ENCODE measurements at places on chromosomes 4 and X.
A peak's percentile ranks its signal among the peaks of the same experiment; 100 is the strongest.

- DNase-seq = no peak
Observed at GRCh38 chr4:105843941-105844340, 51.3 kb upstream of the NPNT start.

- no peak for DNase-seq
Observed at GRCh38 chrX:47498411-47498810, 15.4 kb upstream of the ZNF41 start.

DNA sequence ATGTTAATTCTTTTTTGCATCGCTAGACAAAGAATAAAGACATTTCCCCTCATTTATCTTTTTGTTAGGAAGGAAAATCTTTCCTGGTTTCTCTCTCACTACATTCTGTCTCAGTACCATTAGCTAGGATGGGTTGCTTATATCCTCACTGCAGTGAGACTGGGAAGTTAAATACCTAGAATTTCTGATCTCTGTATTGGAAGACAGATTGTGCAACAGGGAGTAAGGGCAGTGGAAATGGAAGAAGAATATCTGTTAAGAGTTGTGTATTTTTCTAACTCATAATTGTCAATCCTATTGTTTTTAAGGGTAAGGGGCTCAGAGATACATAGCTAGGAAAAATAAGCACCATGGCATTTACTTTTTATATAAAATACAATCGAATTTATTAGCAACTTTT lies 19.6 kb downstream of the PTPN13 start:
- no peak for DNase-seq

DNA sequence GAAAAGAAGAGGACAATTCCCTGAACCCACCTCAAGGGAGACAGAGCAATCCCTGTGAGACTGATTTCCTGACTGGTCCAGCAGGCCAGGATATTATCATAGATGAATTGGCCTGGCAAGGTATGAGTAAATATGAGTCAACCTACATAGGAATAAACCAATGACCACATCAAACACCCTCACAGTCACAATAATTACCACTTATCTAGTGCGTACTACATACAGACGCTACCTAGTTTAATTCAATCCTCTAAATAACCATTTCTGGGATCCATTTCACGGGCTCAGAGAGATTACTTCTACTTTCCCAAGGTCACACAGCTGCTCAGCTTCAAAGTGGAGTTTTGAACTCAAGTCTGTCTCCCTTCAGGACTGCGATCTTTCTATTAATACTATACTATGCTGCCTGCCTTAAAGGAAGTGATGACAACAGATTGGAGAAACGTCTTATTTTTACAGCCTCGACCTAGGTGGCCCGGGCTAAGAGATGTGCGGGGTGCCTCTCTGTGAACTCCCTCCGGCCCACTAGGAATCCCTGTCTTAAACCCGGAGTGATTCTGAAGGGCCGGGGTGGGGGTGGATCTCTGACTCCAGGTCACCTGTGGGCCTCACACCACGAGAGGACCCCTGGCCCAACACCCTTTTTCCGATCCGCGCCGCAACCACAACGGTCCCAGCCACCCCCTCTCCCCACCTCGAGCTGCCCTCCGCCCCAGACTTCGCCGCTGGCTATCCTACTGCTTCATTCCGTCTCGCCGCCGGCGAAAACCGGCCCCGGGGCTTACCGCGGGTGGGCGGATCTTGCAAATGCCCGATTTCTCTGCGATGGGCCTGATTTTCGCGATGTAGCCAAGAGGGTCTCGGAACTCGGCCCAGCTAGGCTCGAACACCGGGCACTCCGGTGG lies 800 bp downstream of the KDM5C start:
- peak; percentile 4 for DNase-seq

DNA sequence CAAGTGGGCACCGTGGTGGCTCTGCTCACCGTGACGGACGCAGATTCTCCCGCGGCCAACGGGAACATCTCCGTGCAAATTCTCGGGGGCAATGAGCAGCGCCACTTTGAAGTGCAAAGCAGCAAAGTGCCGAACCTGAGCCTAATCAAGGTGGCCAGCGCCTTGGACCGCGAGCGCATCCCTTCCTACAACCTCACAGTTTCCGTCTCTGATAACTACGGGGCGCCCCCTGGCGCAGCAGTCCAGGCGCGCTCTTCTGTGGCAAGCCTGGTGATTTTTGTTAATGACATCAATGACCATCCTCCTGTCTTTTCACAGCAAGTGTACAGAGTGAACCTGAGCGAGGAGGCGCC lies 2.7 kb downstream of the FAT4 start:
- no peak for DNase-seq

DNA sequence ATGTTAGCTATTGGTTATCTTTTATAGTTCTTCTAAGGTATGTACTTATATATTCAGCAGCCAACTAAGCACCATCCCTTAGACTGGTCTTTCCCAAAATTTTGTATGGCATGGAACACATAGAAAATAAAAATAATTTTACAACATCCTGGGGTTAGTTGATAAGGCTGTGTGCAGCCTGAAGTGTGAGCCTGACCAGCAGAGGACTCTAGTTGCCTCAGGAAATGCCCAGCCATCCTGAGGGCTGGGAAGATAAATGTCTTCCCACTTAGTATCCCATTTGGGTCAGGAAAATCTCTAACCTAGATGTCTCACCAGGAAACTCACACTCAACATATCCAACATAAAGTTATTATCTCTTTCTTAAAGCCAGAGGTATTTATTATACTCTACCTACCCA lies 251.4 kb upstream of the POF1B start:
- no peak for DNase-seq

DNA sequence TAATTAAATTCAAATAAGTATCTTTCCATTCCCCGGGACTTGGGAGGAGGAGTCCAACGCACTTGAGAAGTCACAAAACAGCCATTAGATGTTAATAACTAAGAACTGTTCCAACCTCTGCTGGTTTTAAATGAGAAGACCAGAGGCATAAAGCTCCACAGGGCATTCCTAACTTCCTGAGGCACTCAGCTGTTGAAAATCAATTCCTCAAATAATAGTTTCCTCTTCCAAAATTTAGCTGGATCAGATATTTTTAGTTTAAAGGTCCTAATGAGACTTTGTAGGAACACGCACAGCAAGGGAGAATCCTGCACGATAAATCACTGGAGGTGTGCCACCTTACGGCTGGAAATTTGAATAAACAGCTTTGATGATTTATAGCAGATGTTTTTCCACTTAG lies 504.3 kb upstream of the ZFP42 start:
- DNase-seq = no peak

DNA sequence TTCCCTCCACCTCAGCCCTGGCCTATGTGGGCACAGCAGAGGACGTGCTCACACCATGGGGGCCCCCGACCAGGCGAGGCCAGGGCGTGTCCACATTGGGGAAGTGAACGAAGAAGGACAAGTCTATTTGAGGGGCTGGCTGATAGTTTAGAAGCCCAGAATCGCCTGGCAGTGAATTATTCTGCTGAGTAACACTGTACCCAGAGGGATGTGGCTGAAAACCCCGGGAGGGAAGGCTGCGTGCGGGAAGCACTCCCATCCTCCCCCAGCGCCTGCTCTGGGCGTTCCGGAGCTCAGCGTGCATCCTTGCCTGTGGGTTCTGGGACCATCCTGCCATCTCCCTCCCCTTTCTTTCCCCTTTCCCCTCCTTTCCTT lies 66.6 kb downstream of the TRMT44 start:
- no peak for DNase-seq

GRCh38 chrX:124507246-124507645 lies 160.9 kb downstream of the SH2D1A start:
- DNase-seq = no peak

GRCh38 chr4:80454040-80454439 lies 118.5 kb downstream of the CFAP299 start:
- no peak for DNase-seq

DNA sequence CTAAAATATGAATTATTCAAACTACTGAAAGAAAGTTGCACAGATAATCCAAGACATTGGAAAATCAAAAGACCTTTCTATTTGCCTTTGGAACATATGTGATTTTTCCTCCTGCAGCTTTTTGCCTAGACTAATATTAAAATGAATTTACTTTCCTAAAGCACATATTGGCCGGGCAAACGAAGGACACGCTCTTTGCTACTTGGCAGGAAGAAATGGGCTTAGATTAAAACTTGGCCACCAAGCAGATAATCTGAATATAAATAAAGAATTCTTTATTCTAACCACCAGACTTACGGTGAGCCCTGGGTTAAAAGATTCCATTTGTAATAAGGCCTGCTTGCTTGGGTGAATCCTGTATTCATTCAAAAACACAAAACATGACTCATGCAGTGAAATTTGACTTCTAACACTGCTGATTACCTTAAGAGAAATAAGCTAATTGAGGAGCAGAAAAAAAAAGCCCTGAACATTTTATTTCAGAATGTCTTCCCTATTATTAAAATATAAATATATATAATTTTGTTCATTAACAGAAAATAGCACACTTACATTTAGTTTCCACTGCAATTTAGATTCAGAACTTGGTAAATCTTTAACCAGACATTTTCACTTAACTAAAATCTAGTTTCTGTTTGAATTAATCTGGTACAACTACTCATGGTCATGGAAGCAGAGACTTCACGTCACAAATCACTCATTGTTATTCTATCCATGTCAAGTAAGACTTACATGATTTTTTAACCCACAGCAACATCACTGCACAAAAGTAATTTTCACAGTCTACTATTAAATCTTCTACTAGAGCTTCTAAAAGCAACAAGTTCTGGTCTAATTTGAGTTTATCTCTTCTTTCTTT lies 116.1 kb upstream of the PLAC1 start:
- no peak for DNase-seq

DNA sequence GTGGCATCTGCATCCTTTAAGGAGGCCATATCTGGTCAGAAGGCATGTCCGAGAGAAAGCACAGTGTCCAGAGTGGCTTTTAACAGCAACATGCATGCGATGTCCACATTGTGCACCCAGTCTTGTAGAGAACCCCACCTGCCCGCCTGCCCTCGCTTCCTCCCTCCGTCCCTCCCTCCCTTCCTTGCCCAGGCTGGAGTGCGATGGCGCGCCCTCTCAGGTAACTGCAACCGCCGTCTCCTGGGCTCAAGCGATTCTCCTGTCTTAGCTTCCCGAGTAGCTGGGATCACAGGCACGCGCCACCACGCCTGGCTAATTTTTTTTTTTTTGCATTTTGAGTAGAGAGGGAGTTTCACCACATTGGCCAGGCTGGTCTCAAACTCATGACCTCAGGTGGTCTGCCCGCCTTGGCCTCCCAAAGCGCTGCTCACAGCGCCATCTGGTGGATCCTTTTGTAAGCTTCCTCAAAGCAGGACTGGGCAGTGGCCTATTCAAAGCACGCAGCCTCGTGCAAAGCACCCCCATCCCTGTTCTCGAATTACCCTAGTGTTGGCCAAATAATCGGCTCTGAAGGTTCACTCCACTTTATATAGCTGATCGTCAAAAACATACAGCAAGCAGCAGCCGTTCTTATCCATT lies 15.0 kb downstream of the BRCC3 start:
- peak; percentile 35 for DNase-seq

GRCh38 chrX:50470103-50471031 lies at the start of gene DGKK:
Gene DGKK (minus strand): TSS chrX:50470825. CDS start chrX:50470678, 147 bp downstream.
- DNase-seq = no peak

- no peak for DNase-seq
Observed at GRCh38 chrX:68835104-68835442, 6.3 kb downstream of the EFNB1 start.
